Esophagus muscularis mucosa (tissue), 4 donors: ENCODE measurements at places on chromosomes 2 and 18.

DNA sequence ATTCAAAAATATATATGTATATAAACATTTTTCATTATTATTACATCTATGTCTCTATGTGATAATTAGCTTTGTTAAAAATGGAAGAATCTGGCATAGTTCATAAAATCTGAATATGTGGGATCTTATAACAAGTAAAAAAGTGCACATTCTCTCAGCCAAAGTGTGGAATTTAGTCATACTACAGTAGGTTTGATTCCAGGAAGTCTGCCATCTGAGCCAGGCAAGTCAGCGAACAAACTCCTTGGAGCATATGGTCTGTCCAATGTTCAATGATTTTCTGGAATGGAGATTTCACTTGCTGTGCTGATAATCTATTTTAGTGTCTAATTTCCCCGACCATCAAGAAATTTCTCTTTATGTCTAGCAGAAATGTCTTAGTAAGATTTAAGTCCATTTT, 1033.2 kb upstream of the NXPH2 start:
- no peak for DNase-seq

DNA sequence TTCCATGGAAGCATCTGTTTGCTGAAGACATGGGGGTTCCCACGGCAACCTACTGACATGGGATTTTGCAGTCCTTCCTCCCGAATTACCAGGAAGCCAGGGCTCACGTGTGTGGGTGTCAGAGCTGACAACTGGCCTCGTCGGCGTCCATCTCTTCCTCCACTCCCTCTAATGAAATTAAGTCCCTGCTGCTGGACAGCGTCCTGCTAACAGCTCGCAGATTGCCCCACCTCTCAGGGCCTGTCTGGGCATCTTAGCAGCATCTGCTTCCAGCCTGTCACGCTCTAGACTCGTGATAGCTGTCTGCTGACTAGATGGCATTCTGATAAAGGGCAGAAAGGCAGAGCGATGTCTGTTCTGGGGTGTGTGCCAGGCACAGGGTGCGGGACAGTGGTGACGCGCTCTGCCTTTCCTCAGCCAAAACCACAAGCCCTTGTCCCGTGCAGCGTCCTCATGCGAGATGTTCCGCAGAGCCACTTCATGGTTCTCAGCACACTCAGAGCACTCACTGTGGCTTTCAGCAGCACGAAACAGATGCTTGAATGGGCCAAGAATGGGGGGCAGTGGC, 161.1 kb downstream of the ARL4C start:
- peak; percentile 96 for DNase-seq

- no peak for DNase-seq
Measured at GRCh38 chr2:209525834-209526281, 102.0 kb downstream of the MAP2 start.

DNA sequence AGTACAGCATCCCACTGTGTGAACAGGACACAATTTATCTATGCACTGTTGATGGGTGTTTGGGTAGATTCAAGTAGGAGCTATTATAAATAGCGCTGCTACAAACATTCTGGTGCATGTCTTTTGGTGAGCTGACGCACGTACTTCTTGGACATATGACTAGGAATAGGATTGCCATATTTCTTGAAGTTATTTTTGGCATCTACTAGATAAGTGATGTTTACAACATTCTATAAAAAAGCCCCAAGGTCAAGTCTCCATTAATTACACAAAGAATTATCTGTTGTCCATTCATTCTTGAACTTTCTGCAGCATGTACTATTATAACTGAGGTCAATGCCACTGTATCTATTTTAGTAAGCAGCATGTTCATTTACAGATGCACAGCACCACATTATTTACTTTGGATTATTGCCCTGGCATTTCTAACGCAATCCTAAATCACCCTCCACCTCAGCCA, 225.5 kb upstream of the TMEM200C start:
- DNase-seq, result no peak

GRCh38 chr2:85699325-85699724, 5.2 kb downstream of the GNLY start:
- DNase-seq, result no peak

DNA sequence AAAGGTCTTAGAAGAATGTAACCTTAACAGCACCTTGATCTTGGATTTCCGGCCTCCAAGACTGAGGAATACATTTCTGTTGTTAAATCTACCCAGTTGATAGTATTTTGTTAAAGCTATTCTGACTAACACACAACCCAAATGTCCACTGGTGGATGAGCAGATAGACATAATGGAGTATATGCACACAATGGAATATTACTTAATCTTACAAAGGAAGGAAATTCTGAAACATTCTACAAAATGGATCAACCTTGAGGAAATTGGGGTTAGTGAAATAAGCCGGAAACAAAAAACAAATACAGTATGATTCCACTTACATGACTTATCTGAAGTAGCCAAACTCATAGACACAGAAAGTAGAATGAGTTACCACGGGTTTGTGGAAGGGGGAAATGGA, 168.7 kb downstream of the ZNF804A start:
- DNase-seq, result no peak

DNA sequence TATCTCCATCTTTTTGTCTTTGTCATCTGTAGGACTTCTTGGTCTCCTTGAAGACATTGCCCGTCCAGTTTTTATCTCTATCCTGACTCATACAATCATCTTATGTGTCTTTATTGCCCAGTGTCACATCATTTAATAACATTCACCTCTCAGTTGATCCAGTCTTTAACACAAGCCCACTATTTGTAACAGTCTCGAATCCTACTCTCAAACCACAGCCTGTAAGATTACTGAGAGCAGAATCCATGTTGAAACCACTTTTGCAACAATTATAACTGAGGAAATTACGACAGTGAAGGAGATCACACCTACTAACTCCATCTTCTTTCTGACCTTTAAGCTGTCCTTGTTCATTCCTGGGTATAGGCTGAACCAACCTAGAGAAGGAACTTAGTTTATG, 1206.0 kb upstream of the ZEB2 start:
- DNase-seq, result no peak
